ENCODE measurements at places on chromosomes 7 and 10.

GRCh38 chr10:80171248-80171660 lies 34.1 kb downstream of the ANXA11 start:
- DNase-seq: no peak

DNA sequence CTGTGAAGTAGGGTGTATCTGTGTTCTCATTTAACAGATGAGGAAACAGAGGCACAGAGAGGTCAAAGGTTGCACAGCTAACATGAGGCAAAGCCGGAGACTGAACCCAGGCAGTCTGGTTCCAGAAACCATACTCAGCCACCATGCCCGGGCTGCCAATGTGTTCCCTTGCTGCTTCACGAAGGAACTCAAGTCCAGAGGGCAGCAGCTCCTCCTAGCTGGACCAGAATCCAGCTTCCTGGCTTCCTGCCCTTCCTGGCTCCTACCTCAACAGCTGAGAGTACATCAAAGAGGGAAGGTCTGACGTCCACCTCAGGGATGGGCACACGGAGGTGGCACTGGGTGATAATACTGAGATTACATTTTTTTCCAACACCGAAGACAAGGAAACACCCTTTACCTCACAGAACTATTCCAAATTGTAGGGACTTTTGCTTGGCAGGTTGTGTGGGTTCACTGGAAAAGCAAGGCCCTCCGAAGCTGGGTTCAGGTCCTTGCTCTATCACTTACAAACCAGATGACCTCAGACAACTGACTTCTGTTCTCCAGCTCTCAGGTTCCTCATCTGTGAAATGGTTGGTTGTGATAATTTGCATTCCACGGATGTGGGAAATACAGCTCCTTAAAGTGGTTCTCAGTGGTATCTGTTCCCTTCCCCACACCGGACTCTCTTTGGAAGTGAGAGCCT lies 154.1 kb upstream of the ZMIZ1 start:
- no peak for DNase-seq

DNA sequence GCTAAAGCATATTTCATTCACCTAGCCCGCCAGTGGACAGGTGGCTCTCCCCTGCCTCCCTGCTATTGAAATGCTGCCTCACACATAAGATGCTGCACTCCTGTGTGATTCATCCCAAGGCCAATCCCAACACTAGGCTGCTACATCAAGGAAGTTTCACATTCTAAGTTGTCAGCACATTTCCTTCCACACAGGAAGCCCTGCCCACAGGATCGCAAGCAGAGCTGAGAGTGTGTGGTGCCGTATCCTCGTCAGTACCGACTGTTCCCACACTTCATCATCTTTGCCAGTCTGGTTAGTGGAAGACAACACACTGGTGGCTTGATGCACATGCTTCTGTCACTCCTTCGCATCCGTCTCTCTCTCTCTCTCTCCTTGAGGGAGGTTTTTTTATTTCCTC lies 194.3 kb upstream of the PPP2R2D start:
- no peak for DNase-seq

DNA sequence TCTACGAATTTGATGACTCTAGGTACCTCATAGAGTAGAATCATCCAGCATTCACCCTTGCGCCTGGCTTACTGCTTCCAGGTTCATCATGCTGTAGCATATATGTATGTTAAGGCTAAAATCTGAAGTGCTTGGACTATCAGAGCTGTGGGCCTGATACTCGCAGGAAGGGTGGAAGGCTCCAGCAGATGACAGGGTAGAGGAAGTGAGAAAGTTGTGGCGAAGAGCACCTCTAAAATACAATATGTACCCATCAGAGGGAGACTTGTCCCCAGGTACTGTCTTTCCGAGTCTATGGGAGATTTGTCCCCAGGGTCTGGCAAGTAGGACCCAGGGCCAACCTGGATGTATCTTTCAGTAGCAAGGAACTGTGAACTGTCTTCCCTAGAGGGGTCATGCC lies 48.1 kb upstream of the PLEKHA1 start:
- no peak for DNase-seq

GRCh38 chr10:57303566-57303965 lies 942.5 kb upstream of the ZWINT start:
- no peak for DNase-seq

DNA sequence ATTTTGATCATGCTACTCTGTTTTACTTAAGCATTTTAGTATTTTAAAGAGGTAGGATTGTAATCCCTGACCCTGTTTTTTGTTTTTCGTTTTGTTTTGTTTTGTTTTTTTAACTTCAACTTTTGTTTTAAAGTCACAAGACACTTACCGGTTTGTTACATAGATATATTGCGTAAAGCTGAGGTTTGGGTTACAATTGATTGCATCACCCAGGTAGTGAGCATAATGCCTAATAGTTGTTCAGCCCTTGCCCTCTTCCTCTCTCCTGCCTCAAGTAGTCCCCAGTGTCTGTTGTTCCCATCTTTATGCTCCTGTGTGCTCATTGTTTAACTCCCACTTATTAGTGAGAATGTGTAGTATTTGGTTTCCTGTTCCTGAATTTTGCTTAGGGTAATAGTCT lies 93.1 kb upstream of the TEX47 start:
- DNase-seq: no peak

GRCh38 chr10:132444877-132445351 lies 47.9 kb downstream of the PWWP2B start:
- DNase-seq: no peak

- no peak for DNase-seq
Measured at GRCh38 chr10:59082249-59082648, 94.2 kb upstream of the PHYHIPL start.

GRCh38 chr10:100357059-100357858 lies 10.2 kb downstream of the SCD start:
- no peak for DNase-seq

DNA sequence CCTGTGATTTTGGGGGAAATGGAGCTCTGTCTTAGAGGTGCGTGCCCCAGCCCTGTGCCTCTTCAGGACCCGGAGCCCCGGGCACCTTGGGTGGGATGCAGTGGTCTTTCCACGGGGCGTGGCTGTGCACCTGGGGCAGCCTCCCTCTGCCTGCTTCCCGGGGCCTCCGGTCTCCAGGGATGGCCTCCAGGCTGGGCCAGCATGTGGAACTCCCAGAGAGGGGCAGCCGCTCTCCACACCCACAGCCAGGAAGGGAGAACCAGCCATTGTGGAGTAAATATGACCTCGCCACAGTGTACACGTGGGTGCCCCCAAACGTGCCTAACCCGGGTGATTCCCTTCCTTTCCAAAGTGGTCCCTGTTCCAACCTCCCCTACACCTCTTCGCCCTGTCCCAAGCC lies 52.6 kb downstream of the JAKMIP3 start:
- no peak for DNase-seq

GRCh38 chr10:123455861-123456260 lies 210.3 kb upstream of the GPR26 start:
- DNase-seq: no peak

GRCh38 chr10:49412571-49412970 lies 16.7 kb upstream of the DRGX start:
- no peak for DNase-seq

DNA sequence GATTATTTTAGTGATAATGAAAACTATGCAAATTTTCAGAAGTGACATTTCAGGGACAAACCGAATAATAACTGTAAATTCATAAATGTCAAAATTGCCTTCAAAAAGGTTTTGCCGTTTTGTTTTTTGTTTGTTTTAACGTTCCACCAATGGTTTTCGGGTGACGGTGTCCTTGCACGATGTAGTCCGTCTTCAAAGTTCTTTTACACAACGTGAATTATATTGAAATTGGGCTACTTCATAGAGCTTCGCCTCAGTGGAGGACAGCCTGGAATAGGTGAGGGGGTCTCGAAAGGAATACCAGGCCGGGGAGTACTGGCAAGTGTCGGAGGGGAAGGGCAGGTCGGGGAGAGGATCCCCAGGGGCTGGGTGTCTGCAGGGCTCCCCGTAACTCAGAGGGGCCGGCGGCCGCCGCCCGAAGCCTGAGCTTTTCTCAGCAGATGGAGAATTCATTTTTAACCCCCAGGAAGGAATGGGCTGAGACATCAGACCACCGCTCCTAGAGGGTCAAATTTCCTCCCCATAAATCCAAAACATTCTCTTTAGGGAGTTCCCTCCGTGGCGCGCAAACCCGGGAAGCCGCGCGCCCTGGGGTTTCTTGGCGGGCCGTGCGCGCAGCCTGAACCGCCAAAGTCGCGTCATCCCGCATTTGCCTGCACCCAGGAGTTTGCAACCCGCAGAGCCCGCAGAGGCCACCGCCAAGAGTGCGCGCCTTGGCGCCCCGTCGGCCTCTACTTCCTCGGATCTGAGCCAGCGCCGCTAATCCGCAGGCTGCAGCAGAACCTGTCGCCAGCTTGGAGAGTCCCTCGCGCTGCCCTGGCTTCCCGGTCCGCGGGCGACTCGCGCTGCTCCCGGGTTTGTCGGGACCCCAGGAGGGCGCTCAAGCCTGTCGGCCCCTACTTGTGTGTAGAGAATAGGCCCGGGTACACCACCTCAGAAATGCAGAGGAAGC lies 17.3 kb upstream of the EVX1 start:
- peak; percentile 67 for DNase-seq

DNA sequence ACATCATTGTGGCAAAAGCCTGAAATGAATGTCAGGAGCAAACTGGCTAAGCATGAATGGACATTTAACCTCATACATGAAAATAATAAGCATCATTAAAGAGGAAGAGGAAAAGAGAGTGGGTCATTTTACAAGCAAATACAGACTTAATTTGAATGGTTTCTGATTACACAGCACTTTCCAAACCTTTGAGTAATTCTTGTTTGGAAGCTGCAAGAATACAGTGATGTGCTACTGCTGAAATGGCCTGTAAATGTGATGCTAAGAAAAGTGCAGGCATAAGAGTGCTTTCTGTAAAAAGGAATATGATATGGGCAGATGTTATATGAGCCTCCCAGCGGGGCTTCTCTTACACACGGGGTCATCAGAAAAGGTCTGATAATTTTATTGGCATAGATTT lies 30.2 kb downstream of the TAS2R16 start:
- no peak for DNase-seq

DNA sequence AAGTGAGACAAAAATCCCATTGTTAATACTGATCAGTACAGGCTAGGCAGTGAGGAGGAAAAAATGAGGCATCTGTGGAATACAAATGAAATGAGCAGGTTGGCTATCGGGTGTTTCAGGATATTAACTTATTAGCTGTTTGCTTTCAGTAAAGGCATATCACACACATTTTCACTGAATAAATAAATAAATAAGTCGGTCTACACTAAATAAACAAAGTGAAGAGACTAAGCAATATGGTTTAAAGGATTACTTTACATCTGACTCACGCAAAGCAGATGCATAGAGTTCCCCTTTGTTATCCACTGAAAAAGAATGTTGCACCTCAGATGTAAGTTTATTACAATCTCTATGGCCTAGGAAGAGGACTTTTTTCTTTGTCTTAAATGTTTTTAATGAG lies 6.3 kb upstream of the SEMA3A start:
- DNase-seq: no peak

All from D721Med (cell line).